Stimulated activated CD8-positive, alpha-beta memory T cell treated with anti-CD3 and anti-CD28 coated beads, Interleukin-7, amount 100 ng/mL, for 1 hour (primary cell): ENCODE measurements at places on chromosomes 4 and X.

DNA sequence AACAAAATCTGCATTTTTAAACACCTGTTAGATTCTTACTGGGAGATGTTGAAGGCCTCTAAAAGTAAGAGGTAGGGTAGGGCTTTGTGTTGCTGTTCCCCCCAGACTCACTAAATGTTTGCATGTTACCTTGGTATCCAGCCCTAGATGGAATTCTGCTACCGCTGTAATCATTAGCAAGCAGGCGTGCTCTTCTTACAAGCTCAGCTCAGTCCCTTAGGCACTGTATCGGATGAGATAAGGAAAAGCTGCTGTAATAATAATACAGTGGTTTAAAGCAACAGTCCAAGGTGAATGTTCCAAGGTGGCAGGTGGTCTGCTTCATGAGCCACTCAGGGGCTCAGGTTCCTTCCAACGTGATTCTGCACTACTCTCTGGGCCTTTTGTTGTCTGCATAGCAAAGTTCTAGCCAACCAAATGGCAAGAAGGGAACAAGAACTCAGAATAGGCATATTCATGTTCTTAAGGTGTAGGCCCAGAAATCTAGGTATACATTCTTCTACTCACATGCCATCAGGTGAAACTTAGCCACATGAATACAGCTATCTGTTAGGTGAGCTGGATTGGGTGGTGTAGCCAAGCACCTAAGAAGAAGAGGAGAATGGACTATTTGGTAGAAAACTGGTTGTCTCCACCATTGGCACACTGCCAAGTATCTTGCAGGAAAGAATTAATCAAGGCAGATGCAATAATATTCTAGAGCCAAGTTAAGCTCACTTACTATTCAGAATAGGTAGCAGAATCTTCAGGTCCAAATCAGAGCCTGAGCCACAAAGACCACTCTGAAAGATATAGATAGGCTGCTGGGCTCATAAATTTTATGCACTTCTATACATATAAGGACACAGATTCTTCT is 46.0 kb downstream of the COQ2 start:
- no peak for DNase-seq

GRCh38 chr4:159946983-159947615 is 844.2 kb downstream of the RAPGEF2 start:
- DNase-seq = no peak

GRCh38 chrX:153303276-153304262 is 18.0 kb downstream of the PNMA6F start:
- DNase-seq = no peak

GRCh38 chrX:21883258-21883657 is 27.5 kb downstream of the YY2 start:
- DNase-seq = no peak
